ENCODE measurements at places on chromosomes 6 and 20. TPM values are rescaled to one million over a fixed set of nuclear protein-coding genes. Genes with fewer than 3 reads are reported as not detected.

The FAXC gene
- total RNA-seq, result 3.1 TPM

- H3K36me3 ChIP-seq, result no peaks in the 10 kb centered on the region
- peak overlapping the region; percentile 31 for H3K27ac ChIP-seq
- peak overlapping the region; percentile 24 for H3K4me3 ChIP-seq
- DNase-seq, result no peak
- H3K27me3 ChIP-seq, result no peaks in the 10 kb centered on the region
Measured at GRCh38 chr6:54910431-54910884, 63.9 kb downstream of the FAM83B start.

The HFE gene
- 6.2 TPM for total RNA-seq

The PDYN gene
- total RNA-seq, result not detected

GRCh38 chr20:13610184-13610583 lies 28.5 kb downstream of the TASP1 start:
- no peaks in the 10 kb centered on the region for H3K27me3 ChIP-seq
- H3K4me3 ChIP-seq, result no peak overlapping the region
- H3K36me3 ChIP-seq, result peaks cover 18% of the 10 kb centered on the region
- H3K27ac ChIP-seq, result no peak overlapping the region
- peaks cover 2% of the 10 kb centered on the region for H3K4me1 ChIP-seq
- DNase-seq, result no peak

- no peak overlapping the region for H3K4me3 ChIP-seq
- DNase-seq, result no peak
- H3K4me1 ChIP-seq, result peaks cover 5% of the 10 kb centered on the region
- no peak overlapping the region for H3K27ac ChIP-seq
Measured at GRCh38 chr20:1477896-1478490, 11.3 kb upstream of the NSFL1C start.

DNA sequence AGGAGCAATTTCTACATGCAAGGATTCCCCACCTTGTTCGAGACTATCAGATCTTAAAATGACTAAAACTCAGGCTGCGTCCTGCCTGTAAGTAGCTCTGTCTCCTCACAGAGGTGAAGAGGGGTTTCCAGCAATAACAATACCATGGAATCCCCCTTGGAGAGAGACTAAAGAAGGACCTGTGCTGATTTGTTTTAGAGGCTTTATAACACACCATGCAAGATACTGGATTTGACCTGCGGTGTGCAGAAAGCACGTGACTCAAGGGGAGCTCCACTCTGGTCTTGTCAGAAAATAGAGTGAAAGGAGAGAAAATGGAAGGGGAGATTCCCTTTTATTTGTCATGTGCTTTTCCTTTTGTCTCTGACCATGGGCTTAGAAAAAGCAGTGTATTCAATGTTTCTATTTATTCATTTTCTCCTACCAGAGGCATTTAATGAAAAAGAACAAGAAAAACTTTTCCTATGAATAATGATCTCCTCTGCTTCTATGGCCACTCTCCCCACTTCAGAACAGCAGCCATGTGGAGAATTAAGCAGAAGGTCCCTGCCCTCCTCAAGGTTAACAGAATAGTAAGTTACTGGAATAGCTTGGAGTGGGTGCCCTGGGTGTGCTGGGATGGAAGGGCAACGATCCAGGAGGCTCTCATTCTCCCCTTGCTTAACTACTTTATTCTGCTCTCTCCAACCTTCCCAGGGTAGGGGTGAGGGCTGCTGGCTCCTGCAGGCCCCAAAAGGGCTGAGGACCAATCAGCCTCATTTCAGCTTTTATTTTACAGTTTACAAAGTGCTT lies 19.2 kb upstream of the MRPS10 start:
- H3K4me1 ChIP-seq, result peaks cover 5% of the 10 kb centered on the region
- H3K27ac ChIP-seq, result no peak overlapping the region
- no peaks in the 10 kb centered on the region for H3K27me3 ChIP-seq
- peaks cover 30% of the 10 kb centered on the region for H3K36me3 ChIP-seq
- no peak overlapping the region for H3K4me3 ChIP-seq
- DNase-seq, result peak; percentile 46

DNA sequence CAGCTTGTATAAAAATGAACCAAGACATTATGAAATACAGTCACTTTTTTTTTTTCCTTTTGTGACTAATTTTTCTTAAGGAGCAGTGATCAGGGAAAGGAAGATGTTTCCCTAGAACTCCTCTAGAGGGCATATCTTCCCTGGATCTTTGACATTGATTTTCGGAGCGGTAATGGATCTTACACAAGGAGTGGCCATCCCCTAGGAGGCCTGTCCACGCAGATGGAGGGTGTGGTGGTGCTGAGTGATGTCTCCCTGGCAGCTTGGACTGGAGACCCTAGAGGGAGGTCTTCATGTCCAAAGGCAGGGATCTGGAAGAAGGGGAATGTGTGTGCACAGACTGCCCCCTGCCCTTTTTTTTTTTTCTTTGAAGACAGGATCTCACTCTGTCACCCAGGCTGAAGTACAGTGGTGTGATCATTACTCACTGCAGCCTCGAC lies 7.0 kb upstream of the KIFC1 start:
- H3K27ac ChIP-seq, result no peak overlapping the region
- no peak overlapping the region for H3K4me3 ChIP-seq
- no peak for DNase-seq

GRCh38 chr6:23086100-23086499 lies 516.7 kb downstream of the HDGFL1 start:
- H3K4me1 ChIP-seq, result peaks cover 2% of the 10 kb centered on the region
- no peaks in the 10 kb centered on the region for H3K27me3 ChIP-seq
- H3K36me3 ChIP-seq, result no peaks in the 10 kb centered on the region
- no peak for DNase-seq
- H3K27ac ChIP-seq, result no peak overlapping the region

DNA sequence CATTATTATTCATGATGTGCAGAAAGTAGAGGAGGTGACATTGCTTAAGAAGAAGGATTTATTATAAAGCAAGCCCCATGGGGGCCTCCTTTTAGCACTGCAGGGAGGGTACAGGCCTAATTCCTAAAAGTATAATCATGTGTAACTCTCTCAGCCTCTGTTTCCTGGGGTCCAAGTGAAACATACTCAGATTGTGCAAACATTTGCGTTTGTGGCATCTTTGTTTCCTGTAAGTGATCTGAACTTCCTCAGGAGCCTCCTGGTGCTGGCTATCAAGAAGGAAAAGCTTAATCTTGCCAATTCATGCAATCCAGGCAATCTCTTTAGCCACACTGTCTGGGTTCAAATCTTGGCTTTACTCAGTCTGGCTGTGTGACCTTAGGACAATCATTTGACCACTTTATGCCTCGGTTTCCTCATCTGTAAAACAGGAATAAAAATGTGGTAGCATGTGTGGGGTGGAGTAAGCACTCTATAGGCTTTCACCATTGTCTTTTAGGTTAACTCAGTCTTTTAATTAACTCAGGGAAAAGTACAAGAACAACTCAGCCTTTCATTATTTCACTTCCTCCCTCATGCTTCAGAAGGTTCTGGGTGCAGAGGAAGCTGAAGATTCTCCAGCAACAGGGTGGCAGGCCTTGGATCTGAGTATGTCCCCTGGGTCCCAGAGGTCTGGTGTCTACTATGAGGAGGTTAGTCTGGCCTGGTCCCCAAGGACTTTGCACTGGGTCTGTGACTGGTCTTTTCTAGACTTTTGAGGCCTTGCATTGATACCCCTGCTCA lies 831 bp upstream of the SIRPB2 start:
- H3K4me3 ChIP-seq, result no peak overlapping the region
- H3K4me1 ChIP-seq, result no peaks in the 10 kb centered on the region
- H3K27me3 ChIP-seq, result peaks cover 60% of the 10 kb centered on the region
- no peaks in the 10 kb centered on the region for H3K36me3 ChIP-seq

The DDO gene
- total RNA-seq, result not detected

DNA sequence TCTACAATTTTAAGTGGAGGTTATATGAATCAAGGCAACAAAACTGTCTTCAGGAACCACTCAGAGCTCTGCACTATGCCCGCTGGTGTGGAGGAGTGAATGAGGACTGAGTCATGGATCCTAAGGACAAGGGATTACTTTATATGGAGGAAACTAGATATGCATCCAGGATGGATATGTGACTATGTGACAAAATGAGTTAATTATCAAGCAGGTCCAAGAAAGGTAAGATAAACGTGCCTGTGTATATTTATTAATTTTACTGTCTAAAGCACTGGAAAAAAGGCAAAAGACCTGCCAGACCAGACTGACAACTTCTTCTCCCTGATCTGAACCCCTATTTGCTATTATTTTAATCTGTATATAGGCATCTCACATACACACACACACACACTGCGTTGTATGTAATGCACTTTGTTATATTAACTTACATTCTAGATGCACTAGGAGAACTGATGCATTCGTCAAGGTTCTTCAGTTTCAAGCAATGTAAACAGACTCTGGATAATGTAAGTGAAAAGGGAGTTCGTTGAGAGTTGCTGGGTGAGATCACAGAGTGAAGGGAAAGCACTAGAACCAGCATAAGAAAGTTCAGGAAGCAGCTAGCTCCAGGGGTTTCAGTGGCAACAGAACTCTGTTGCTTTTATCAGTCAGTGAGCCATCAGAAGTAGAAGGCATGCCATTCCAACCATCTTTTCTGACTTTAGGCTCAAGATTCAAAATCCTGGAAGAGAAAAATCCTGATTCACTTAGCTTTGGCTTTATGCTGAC lies 26.4 kb upstream of the ADGRG6 start:
- H3K27me3 ChIP-seq, result no peaks in the 10 kb centered on the region
- no peak overlapping the region for H3K4me3 ChIP-seq
- H3K27ac ChIP-seq, result no peak overlapping the region
- H3K4me1 ChIP-seq, result peaks cover 14% of the 10 kb centered on the region

The DLK2 gene
- total RNA-seq, result not detected

DNA sequence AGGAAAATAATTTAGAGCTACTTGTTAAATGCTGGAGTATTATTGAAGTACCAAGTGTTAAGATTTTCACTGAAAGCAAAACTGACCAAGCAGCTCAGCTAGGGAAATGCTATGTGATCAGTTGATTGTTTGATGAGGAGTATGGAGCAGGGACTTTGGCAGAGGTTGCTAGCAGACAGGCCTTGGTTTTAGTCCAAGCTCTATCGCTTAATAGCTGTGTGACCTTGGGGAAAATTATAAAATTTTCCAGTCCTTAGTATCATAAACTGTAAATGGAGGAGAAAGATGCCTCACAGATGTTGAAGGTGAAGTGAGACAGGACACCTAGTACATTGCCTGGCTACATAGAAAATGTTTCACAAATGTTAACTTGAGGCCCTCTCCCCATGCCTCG lies 136.6 kb downstream of the MTHFD1L start:
- no peak for DNase-seq
- no peaks in the 10 kb centered on the region for H3K27me3 ChIP-seq
- H3K36me3 ChIP-seq, result no peaks in the 10 kb centered on the region
- peaks cover 78% of the 10 kb centered on the region for H3K4me1 ChIP-seq
- no peak overlapping the region for H3K27ac ChIP-seq

The COL11A2 gene
- total RNA-seq, result 2.7 TPM

DNA sequence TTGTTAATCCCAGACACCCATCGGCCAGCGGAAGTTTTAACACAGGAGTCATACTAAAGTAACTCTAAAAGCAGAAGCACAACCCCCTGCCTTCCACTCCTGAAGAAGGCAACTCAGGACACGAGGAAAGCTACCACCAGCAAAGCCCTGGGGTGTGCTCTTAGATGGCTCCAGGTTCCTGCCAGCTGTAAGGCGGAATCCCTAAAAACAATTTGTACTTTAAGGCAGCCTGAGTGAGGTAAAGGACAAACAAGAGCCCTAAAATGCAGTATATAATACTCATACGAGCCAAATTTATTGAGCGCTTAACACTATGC lies 8.7 kb downstream of the NDRG3 start:
- no peaks in the 10 kb centered on the region for H3K36me3 ChIP-seq
- no peak for DNase-seq
- no peak overlapping the region for H3K27ac ChIP-seq
- H3K4me1 ChIP-seq, result peaks cover 10% of the 10 kb centered on the region
- H3K27me3 ChIP-seq, result no peaks in the 10 kb centered on the region
- no peak overlapping the region for H3K4me3 ChIP-seq

- peaks cover 36% of the 10 kb centered on the region for H3K4me1 ChIP-seq
- no peak for DNase-seq
- H3K4me3 ChIP-seq, result no peak overlapping the region
- no peaks in the 10 kb centered on the region for H3K36me3 ChIP-seq
- no peaks in the 10 kb centered on the region for H3K27me3 ChIP-seq
Measured at GRCh38 chr6:137823826-137824555, 43.1 kb upstream of the TNFAIP3 start.

- peaks cover 10% of the 10 kb centered on the region for H3K27me3 ChIP-seq
- H3K4me1 ChIP-seq, result no peaks in the 10 kb centered on the region
- no peaks in the 10 kb centered on the region for H3K36me3 ChIP-seq
- no peak overlapping the region for H3K4me3 ChIP-seq
- DNase-seq, result no peak
Measured at GRCh38 chr6:126721581-126722160, 381.8 kb downstream of the CENPW start.

- no peaks in the 10 kb centered on the region for H3K36me3 ChIP-seq
- H3K4me3 ChIP-seq, result no peak overlapping the region
- peaks cover 2% of the 10 kb centered on the region for H3K27me3 ChIP-seq
- no peak overlapping the region for H3K27ac ChIP-seq
Measured at GRCh38 chr20:2042400-2042799, 48.5 kb upstream of the PDYN start.

DNA sequence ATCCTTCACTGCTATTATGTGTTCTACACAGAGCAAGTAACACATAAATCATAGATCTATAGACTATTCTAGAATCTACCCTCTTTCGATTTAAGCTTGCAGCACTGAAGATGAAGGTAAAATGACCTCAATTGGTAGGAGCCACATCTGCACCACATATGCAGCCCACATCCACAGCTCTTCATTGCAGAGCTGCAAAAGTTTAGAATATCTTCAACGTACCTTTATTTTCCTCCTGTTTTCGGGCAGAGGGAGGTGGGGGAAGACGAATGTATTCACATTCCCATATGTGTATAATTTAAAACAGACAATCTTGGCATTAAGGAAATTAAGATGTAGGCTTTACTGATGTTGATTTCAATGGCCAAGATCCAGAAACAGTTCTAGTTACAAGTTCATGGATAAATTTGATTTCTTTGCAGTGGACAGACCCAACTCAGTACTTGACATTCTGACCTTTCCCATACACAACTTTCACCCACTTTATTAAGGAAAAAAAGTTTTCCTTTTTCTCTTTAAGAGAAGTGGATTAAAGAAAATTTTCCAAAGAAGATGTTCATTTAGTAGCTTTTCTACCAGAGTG lies 14.0 kb downstream of the EPB41L2 start:
- no peak overlapping the region for H3K4me3 ChIP-seq
- H3K36me3 ChIP-seq, result peaks cover 11% of the 10 kb centered on the region
- H3K4me1 ChIP-seq, result peaks cover 35% of the 10 kb centered on the region
- H3K27ac ChIP-seq, result peak overlapping the region; percentile 15

- H3K4me3 ChIP-seq, result no peak overlapping the region
- H3K27me3 ChIP-seq, result no peaks in the 10 kb centered on the region
- peak; percentile 32 for DNase-seq
- peaks cover 3% of the 10 kb centered on the region for H3K4me1 ChIP-seq
Measured at GRCh38 chr20:24779131-24779530, 169.9 kb upstream of the CST7 start.

GRCh38 chr6:12909833-12910232 lies 193.3 kb downstream of the PHACTR1 start:
- peaks cover 27% of the 10 kb centered on the region for H3K27me3 ChIP-seq
- H3K27ac ChIP-seq, result no peak overlapping the region
- H3K4me1 ChIP-seq, result no peaks in the 10 kb centered on the region
- H3K4me3 ChIP-seq, result no peak overlapping the region
- no peak for DNase-seq

GRCh38 chr6:163866192-163866591 lies 451.7 kb downstream of the QKI start:
- H3K4me1 ChIP-seq, result no peaks in the 10 kb centered on the region
- H3K27ac ChIP-seq, result no peak overlapping the region
- no peak for DNase-seq
- H3K27me3 ChIP-seq, result no peaks in the 10 kb centered on the region
- no peak overlapping the region for H3K4me3 ChIP-seq

Data from osteocyte (in vitro differentiated cells).